ENCODE measurements at places on chromosomes 6 and 20.

GRCh38 chr6:45323656-45324224 is 4.4 kb upstream of the RUNX2 start:
- no peak for DNase-seq

DNA sequence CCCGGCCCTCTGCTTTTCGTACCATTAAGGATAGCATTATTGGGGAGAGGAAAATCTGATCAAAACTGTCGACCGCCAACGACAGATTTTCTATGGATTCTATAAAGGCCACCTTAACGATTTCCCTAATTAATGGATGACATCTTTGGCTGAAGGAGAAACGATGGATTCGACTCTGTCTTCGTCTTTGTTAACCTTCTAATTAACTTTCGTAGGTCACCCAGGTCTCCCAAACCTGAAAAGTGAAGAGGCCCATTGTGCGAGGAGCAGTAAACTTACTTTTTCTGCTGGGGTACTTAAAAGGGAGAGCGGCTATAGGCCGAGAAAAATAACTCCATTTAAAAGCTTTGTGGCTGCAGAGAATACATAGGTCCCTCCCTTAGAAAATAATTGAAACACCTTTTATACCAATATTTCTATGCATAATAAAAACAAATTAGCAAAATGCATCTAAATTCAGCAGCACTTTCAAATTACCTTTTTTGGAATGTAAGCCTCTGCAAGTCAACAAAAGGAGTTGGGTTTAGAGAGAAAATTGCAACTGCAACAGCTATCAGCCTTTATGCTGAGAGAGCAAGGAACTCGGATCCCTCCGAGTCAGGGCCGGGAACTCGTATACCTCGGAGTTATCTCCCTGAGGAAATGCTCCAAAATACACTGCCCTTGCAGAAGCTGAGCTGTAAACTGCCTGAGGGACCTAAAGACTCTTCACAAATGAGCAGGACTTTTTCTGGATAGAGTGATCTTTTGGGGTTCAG is 31.4 kb upstream of the NR2E1 start:
- no peak for DNase-seq

GRCh38 chr20:17967521-17968365 is 851 bp downstream of the SNX5 start:
- DNase-seq: no peak

GRCh38 chr20:64247307-64247618 is 8.3 kb upstream of the PCMTD2 start:
- no peak for DNase-seq

GRCh38 chr6:129251669-129252376 is 368.9 kb downstream of the LAMA2 start:
- DNase-seq: peak; percentile 49

DNA sequence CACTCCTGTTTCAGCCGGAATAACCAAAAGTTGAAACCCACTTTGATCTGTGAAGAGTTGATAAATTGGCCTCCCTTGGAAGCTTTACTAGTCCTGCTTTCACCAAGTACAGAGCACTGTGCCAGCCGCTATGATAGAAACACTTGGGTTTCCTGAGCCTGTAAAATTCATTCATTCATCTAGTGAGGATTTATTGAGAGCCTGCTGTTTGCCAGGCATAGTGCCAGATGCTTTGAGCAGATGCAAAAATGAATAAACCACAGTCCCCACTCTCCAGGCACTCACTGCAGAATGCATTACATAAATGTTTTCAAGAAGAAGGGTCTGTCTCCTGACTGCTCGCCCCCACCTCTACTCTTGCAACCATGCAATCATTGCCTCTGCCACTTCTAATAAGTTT is 25.3 kb upstream of the TMEM217 start:
- DNase-seq: no peak

DNA sequence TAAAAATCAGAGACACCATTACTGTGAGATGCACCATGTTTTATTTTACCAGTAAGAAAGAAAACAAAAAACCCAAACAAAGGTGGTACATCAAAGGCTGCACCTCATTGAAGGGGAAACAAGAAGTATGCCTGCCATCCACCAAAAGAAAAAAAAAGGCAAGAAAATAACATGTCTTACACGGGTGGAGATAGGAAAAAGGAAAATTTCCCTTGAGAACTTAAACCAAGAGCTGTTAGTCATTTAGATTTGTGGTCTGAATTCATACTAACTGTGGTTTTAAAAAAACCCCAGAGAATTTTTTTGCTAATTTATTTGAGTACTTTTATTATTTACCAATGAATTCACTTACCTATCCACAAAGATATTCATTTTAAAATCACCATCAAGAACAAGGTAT is 144.0 kb downstream of the LRRC1 start:
- DNase-seq: no peak

DNA sequence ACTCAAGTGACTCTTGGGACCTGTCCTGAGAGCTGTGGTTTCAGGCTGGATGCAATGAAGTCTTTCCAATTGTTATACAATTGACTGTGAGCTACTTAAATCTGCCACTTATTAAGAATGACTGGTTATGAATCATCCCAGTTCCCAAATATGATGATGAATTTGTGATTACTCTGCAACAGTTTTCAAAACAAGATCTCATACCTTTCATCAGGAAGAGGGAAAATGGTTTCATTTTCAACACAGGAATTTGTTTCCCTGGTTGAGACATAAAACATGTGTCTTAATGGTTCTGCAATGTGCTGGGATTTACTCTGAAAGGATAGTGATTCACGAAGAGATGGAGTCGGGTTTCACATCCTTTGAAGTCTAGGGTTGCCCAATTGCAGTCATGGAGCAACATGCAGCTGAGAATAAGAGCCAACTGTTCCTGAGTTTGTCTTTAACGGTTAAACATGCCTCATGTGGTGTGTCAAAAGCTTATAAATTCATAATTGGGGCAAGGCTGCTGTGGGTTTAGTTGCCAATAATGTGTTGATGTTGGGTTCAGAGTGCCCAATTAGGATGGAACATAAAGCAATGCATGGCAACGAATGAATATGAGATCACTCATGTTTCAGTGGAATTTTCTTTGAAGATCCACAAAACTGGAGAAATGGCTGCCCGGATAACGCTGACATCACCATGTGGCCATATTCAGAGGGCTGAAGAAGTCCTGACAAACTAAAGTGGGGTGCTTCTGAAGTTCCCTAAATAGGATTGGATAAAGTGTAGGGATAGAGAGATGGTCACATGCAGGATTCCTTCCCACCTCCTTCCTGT is 41.0 kb downstream of the CYP24A1 start:
- peak; percentile 25 for DNase-seq

DNA sequence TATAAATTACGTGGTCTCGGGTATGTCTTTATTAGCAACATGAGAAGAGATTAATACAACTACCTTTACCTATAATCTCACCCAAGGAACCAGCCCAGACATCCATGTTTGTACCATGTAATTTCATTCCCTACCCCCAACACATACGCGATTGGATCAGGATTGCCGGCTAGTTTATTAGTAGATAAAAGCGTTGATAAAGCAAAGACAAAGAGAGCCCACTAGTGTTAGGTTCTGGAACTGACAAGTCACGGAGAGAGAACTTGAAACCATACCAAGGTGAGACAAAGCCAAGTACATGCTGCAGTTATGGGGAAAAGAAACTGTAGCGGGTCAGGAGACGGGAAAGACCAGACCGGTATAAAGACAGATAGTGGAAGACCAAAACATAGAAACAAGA is 37.4 kb upstream of the FAM135A start:
- DNase-seq: no peak

DNA sequence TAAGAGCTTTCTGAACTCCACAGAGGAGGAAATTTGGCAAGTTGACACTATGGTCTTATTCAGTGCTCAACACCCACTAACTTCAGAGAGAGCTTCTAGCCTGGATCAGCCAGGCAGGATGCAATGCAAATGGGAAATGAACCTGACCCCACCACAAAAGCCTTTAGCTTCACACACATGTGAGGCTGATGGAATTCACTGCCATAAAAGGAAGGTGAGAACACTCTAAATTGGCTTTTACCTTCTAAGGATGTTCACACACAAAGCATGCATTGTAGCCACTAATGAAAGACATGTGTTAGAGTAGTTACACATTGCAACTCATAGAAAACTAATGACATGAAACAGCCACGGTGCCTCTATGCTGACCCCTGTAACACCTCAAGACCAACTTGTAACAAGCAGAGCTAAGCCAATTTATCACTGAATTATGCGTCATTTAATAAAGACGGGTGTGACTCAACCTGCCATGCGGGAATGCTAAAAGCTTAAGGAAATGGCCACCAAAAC is 262.1 kb downstream of the HACE1 start:
- no peak for DNase-seq

- no peak for DNase-seq
Measured at GRCh38 chr20:62396367-62397239, 9.7 kb downstream of the RPS21 start.

DNA sequence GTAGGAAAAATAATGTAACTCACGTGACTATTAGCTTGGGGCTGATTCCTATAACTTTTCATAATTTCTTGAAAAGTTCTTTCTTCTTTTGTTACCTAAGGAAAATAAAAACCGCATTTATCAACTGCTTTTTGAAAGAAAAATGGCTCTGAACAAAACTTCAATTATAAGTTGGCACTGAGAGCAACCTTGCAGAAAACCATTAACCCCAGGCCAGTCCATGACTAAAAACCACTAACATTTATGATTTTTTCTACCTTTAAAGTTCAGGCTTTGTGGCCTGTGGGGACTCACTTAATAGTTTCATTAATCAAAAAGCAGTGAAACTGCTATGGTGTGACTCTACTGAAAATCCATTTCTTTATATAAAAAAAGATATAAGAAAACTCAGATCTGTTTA is 69.1 kb upstream of the SAMHD1 start:
- no peak for DNase-seq

GRCh38 chr6:7131390-7131789 is 23.6 kb downstream of the RREB1 start:
- no peak for DNase-seq

DNA sequence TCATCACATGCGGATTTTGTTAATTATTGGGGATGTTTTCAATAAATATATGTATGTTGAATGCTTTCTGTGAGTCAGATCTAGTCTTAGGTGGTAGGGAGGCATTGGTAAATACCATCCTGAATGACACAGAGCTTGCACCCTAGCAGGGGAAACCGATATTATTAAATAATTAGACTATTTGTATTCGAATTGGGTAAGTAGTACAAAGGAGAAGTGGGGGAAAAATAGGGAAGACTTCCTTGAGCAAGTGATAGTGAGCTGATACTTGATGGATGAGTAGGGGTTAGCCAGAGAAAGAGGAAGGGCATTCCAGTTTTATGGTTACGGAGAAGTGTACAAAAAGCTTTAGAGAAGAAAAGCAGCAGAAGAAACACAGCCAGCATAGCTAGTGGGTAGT is 1.5 kb downstream of the RIOK1 start:
- DNase-seq: no peak

GRCh38 chr6:170159022-170159965 is 131.6 kb downstream of the DLL1 start:
- no peak for DNase-seq

GRCh38 chr20:37351689-37352607 is 6.0 kb downstream of the SRC start:
- DNase-seq: no peak

DNA sequence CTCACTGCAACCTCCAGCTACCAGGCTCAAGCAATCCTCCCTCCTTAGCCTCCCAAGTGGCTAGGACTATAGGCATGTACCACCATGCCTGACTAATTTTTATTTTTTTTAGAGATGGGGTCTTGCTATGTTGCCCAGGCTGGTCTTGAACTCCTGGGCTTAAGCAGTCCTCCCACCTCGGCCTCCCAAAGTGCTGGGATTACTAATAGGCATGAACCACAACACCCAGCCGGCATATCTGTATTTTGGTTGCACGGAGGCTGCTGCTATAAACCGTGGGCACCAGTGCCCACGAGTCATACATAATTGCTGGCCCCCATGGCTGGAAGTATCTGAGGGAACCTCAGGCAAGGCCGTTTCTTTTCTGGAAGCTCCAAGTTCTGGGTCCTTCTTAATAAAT is 18.3 kb upstream of the ADRM1 start:
- no peak for DNase-seq

- peak; percentile 56 for DNase-seq
Measured at GRCh38 chr20:17995967-17996819, 27.4 kb downstream of the MGME1 start.

GRCh38 chr6:143026696-143027449 is 33.8 kb upstream of the AIG1 start:
- peak; percentile 13 for DNase-seq
